Islet precursor cell (in vitro differentiated cells): ENCODE measurements at places on chromosomes 7 and 10.

- DNase-seq: peak; percentile 55
Observed at GRCh38 chr7:15845868-15846267, 159.4 kb upstream of the MEOX2 start.

GRCh38 chr10:71158902-71159301 is 53.5 kb upstream of the UNC5B start:
- no peak for DNase-seq

DNA sequence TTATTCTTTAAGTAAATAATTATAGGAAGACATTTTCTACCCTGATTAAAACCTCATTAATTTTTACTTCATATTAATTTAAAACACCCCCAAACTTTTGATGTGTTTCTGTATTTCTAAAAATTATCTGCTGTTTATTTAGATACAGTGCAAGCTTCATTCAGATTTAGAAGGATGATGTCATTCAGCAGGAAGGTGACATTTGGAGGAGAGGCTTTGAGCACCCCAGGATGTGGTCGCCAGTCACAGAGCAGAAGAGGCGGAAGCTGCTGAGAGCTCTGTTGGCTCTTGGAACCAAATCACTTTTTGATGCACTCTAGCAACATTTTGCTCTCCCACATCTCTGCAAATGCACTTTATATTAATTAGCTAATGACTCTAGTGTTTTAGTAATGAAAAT is 233.9 kb upstream of the CACNA2D1 start:
- no peak for DNase-seq

DNA sequence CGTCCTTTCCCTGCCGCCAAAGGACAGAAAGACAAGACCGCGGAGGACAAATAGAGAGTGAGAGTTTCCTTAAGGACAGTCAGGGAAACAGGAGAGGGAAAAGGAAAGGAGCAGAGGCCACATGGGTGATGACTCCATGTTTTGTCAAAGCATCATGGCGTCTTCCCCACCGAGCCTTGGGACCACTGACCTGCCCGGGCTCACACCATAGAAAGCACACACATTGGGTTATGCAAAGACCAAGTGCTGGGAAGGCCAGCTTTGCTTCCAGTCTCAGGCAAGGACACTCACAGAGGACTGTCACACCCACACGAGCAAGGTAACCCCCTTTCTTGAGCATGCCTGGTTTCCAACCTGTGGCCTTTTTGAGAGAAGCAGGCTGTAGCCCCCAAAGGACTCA is 23.3 kb upstream of the HABP2 start:
- DNase-seq: peak; percentile 35

- DNase-seq: no peak
Observed at GRCh38 chr7:41467596-41467995, 235.3 kb downstream of the INHBA start.

- no peak for DNase-seq
Observed at GRCh38 chr10:73997461-73997786, 492 bp upstream of the VCL start.

- DNase-seq: no peak
Observed at GRCh38 chr10:118405928-118406327, 63.8 kb upstream of the FAM204A start.

DNA sequence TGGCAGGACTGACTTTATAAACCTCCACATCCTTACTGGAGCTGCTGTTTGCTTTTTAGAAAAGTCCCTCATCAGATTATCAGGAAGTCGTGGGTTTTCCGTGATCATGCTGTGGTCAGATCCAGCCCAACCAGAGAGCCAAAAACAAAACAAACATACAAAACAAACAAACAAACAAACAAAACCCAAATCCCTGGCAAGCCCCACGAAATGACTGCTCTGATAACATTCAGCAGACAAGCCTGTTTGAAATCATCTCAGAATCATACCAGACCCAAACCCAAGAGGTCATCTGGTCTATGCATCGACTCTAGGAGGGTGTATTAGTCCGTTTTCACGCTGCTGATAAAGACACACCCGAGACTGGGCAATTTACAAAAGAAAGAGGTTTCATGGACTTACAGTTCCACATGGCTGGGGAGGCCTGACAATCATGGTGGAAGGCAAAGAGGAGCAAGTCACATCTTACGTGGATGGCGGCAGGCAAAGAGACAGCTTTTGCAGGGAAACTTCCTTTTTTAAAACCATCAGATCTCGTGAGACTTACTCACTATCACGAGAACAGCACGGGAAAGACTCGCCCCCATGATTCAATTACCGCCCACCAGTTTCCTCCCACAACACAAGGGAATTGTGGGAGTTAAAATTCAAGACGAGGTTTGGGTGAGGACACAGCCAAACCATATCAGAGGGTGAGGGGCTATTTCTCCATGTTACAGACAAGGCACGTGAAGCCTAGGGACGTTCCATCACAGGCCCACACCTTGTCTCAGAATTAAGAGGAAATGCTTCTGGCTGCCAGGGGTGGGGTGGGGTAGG is 85.7 kb downstream of the PARP12 start:
- DNase-seq: no peak

DNA sequence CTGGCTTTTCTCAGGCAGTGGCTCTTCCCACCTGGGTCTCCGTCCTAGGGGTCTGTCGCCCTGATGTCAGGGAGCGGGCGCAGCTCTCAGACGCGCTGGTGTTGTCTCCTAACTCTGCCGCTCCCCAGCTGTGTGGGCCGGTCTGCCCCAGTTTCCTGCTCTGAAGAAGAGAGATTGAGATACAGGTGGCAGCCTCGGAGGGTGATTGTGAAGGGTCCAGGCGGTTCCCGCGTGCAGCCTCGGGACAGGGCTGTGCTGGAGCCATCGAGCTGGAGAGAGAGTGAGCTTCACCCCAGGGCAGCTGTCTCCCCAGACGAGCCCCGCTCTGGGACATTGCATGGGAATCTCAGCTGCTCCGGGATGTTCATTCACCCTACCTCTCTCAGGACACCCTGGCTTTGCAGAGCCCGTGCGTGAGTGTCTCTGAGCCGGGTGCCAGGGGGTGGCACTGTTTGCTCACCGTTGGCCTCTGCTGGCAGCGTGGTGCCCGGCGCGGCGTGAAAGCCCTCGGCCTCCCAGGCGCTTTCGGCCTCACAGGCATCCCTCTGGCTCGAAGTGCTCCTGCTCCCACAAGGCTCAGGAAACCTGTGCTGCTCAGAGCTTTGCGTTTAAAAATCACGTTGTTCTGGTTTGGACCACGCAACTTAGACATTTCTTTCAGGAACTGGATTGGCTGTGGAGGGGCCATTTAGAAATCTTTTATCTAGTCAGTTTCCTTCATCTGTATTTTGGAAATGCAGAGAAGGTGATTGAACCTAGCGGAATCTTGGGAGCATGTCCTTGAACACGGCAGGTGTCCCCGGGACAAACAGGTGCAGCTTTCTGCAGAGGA is 33.8 kb upstream of the ZFAND2A start:
- no peak for DNase-seq

DNA sequence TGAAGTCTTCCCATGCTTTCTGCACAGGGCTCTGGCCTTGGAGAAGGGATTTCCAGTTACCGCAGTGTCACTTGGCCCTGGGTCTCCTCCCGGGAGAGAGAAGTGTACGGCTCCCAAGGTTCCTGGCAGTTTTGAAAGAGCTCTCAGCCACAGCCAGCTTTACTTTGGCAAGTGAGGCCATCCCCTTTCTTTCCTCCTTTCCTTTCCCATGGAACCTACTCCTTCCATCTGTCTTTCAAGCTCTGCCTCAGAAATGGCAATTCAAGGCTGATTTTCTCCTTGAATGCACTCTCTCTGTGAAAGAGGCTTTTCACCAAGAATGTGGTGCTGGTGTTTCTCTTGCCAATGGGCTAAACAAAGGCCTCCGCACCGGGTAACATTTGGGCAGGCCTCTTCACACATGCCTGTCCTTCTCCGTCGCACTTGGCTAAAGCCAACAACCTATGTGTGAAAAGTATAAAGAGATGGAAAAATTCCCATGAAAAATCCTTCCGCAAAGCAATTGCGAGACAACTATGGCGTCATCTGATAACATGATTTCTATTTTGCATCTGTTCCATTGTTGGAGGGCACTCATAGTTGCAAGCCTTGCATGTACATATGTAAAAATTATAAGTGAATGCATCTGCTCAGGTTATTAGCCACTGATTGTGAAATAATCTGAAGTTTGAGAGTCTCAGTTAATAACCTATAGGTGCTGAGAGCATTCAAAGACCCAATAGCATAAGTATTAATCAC is 125.4 kb downstream of the PFKFB3 start:
- DNase-seq: no peak

DNA sequence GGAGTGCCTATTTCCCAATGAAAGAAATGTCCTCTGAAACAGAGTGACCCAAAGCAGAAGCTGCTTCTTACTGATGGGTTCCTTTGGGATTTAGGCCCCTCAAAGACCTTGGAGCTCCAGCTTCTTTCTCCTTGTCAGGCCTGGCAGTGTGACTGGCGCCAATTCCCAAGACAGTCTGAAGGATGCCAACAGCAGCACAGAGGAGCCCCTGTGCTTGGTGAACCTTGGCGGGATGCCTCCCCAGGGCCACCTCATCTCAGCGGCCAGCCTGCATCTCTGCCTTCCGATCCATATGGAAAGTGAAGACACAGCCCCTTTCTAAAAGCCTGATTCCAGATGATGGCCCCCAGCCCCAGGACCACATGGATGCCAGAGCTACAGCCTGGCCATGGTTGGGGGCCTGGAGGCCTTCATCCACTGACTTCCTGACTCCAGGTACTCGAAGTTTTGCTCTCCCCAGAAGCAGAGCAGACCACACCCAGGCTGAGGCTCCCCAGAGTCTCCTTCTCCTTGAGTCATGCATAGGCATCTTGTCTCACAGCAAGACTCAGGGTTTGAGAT is 45.4 kb downstream of the FBXW4 start:
- no peak for DNase-seq

DNA sequence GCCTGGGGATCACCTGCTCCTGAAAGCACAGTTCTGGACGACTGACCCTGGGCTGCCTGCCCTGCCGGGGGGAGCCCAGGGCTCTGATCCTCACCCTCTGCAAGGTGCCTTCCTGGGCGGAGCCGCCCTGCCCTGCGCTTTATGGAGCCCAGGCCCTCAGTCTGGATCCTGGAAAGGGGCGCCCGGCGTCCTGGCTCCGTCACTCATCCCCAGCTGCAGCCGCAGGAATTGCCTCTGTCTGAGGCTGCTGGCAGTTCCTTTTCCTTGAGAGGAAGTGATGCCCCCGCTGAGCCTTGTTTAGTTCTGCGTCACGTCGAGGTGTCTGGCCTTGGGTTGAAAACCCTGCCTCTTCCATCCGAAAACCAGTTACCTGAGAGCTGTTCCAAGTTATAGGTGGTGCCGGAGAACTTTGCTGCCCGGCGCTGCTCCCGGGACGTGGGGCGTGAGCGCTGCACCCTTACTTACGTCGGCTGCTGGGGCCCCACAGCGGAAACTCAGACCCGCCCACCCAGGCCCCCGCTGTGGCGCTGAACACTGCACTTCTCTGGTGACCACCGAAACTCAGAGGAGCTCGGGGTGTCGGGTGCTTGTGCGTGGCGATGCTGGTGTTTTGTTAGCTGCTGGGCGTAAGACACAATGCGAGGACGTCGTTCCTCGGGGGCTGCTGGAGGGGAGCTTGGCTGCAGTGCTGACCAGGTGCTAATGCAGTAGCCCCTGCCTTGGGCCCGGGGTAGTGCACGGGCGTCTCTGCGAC is 5.4 kb downstream of the MAFK start:
- DNase-seq: peak; percentile 55

GRCh38 chr7:14630048-14630447 is 272.5 kb downstream of the DGKB start:
- DNase-seq: no peak

DNA sequence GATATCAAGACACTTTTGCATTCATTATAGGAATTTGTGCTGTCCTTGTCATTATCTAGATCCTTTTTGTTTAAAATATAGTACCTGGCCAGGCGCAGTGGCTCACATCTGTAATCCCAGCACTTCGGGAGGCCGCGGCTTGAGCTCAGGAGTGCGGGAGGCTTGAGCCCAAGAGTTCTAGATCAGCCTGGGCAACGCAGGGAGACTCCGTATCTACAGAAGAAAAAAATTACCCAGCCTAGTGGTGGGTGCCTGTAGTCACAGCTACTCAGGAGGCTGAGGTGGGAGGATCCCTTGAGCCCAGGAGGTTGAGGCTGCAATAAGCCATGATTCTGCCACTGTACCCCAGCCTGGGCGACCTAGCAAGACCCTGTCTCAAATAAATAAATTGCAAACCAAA is 621 bp upstream of the MORN4 start:
- peak; percentile 53 for DNase-seq

DNA sequence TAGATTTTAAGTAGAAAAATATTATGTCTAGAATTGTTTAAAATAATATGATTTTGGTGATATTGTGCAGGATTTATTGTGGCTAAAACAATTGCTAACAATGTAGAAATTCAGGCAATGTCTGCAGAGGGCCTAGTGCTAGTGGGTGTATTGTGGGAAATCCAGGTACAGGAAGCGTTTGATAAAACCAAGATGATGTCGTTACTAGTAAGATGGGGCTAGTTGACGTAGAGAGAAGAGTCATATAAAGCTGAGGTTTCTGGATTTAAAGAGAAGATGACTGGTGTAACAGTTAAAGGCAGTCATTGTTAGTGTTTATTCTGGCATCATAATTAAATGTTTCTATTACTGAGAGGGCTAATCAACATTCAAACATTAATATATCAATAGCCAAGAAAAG is 43.5 kb downstream of the ADK start:
- DNase-seq: no peak

DNA sequence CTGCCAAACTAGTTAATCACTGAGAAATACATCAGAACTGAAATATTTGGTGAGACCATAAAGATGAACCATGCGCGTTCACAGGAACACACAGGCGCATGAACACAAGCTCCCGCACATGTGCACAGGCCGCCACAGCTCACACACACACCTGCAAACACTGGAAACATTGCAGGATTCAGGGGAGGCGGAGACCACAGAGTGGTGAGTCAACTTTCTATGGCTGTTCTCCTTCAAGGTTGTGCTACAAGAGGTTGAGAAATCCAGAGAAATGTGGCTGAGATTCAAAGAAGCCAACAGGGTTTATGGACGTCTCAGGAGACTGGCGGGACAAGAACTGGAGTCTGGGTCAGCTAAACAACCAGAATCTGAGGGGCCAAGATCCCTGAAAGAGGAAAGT is 17.8 kb downstream of the ESYT2 start:
- peak; percentile 71 for DNase-seq

DNA sequence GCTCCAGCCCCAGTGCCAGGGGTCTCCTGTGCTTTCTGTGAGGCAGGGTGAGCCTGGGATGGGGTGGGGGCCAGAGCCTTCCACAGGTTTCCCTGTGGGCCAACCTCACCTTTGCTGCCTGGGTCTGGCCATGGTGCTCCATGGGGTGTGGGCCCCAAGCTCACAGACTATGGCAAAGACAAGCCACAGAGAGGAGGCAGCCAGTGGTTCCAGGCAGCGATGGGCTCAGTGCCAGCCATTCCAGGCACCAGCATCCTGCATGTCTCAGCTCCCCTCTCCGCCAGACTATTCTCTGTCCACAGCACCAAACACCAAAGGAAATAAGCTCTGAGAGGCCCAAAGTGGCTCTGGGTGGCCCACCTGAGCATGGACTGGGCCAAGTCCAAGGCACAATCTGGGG is 133.5 kb downstream of the PTPN20 start:
- DNase-seq: no peak
